Activated T-cell treated with anti-CD3 and anti-CD28 coated beads, Interleukin-2, amount 50 U/mL, for 72 hours (primary cell): ENCODE measurements at places on chromosomes 7 and 10. TPM values are rescaled to one million over a fixed set of nuclear protein-coding genes. Genes with fewer than 3 reads are reported as not detected.
A peak's percentile ranks its signal among the peaks of the same experiment; 100 is the strongest.

DNA sequence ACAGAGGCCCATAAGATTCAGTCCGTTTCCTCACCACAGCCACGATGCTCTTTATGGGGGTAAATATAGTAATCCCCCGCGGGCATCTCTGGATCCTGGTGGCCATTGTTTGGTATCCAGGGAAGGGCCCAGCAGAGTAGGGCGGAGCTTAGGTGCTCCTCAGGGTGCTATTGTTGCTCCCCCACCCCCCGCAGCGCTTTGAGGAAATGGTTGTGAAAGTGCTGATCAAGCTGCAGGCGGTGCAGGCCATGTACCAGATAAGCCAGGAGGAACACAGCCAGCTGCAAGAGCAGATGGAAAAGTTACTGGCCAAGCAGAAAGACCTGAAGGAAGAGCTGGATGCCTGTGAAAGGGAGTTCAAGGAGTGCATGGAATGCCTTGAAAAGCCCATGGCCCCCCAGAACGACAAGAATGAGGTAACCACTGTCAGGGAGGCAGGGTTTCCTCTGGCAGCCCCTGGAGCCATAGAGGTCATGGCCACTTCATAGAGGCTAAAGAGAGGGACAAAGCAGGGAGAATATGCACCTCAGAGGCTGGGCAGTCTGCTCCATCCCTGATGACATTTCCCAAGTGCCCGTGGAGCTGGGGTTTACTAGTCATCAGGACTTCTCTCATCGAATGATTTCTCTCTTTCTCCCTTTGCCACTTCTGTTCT lies 17.6 kb upstream of the FLNC start:
- DNase-seq: no peak

The AGMO gene
- total RNA-seq: not detected

DNA sequence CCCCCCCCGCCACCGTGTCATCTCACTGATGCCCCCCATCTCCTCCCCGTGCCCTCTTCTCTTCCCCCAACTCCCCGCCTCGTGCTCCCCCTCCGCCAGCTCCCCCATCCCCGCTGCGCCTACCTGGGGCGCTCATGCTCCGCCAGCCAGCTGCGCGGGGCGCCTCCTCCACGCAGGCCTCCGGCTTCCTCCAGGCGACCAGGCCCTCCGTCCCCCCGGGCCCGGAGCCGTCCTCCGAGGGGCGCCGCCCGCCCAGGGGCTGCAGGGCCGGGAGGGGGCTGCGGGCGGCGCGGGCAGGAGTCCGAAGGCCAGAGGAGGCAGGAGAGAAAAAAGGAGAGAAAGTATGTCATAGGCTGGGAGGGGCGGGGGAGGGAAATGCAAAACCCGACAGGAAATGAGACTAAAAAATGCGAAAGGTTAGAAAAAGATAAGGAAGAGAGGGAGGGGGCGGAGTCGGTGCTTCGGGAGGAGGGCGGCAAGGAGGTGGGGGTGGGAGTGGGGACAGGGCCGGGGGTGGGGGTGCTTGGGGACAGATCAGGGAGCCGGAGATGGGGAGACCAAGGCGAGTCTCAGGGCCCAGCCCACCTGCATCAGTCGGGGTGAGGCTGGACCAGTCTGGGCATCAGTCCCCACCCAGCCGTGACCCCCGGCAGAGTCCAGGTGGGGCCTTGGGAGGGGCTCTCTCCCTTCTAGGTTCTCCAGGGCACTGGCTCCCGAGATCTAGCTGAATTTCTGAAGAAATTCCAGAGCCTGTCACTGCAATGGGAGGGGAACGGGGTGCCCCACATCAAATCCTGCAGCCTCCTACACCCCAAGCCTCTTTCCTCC lies at the start of gene CARD11:
CARD11 (minus strand) TSS at position 324 of the 828 bp plus-strand sequence. CDS start 85,361 bp downstream, outside the sequence.
- DNase-seq: peak; percentile 55

The UPK3BL1 gene
- 58.8 TPM for total RNA-seq

- no peak for DNase-seq
Measured at GRCh38 chr7:17206349-17206905, 92.0 kb upstream of the AHR start.

The OPTN gene
- 69.8 TPM for total RNA-seq

The POP7 gene
- total RNA-seq: 40.9 TPM

DNA sequence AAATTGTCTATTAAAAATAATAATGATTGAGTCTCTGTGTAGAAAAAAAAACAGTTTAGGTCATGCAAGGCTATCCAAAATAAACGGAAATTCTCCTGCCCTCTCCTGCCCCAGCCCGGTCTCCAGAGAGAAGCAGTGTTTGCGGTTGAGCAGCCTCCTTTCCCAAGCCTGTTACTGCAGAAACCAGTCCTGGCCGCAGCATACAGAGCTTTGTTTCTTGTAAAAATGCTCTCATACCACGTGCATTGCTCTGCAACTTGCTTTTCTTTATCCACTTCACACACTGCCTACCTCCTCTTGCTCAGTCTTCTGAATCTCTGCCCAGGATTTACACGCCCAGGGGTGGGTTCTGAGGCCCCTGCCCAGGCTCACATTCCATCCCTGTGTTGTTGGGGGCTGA lies 34.4 kb upstream of the CUL1 start:
- DNase-seq: no peak
